ENCODE measurements at places on chromosomes 7 and 10.
A peak's percentile ranks its signal among the peaks of the same experiment; 100 is the strongest.

DNA sequence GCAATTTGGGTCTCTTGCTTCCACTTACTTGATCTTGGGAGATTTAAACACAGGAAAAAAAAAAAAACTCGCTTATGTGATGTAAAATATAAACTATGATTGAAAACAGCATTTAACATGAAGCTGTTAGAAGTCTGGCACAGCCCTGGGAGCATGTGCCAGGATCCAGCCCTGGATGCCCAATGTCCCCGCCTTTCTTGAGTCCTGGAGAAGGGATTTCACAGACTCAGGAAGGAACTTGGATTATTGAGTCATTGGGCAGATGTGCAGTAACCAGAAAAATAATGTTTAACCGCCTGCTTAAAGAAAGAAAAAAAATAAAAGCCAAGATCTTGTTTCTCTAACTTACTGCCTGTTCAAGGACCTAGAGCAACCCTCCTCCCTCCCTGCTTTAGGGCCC lies 3.7 kb upstream of the JCAD start:
- peak; percentile 79 for DNase-seq

DNA sequence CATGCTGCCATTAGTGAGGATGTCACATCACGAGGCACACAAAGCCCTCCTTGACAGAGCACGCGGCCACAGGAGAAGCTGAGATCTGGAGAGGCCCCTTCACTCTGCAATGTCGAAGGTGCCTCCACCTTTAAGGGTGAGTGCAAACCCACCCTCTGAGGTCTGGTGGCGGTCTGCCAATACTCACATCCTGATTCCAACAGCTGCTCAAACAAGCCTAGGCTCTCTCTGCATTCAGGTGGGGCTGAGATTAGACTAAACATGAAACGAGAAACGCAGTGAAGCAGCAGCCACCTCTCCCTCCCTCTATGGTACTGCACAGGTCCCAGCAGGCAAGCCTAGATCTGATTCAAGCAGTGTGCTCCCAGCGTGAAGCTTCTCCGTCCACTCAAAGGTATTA lies 151.8 kb downstream of the TCERG1L start:
- DNase-seq = no peak

GRCh38 chr10:26491276-26491675 lies 53.1 kb downstream of the APBB1IP start:
- no peak for DNase-seq

DNA sequence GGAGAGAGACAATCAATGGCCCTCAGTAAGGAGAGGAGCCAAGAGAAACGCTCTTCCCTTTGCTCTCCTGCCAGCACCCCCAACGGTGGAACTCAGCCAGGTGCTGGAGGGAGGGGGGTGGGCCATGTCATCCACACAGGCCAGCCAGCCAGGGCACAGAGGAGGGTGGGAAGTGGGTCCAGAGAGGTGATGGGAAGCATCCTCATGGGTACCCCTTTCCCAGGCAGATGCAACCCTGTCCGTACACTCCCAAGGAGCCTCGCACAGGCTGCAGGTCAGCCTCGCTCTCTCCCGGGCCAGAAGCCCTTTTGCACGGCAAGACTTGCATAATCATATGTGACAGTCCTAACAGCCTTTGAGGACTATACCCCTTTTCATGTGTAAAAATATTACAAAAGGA lies 142.0 kb upstream of the NAMPT start:
- DNase-seq = no peak

DNA sequence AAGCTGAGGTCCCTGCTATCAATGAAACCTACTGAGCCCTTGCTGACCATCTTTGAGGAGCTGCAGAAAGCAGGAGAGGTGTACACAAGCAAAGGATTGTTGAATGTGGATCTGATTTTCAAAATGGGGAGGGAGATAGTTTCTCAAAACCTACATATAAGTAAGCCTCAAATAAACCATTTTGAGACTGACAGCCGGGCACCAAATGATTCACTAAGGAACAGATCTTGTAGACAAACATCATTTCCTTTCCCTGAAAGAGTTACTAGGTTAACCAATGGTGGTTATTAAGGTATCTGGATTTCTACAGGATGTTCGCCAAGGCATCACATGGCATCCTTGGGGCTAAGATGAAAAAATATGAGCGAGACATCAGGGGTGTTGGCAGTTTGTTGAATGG lies 24.5 kb upstream of the RHOBTB1 start:
- DNase-seq = no peak

- DNase-seq = no peak
Measured at GRCh38 chr7:77368974-77369373, 47.2 kb downstream of the GSAP start.

DNA sequence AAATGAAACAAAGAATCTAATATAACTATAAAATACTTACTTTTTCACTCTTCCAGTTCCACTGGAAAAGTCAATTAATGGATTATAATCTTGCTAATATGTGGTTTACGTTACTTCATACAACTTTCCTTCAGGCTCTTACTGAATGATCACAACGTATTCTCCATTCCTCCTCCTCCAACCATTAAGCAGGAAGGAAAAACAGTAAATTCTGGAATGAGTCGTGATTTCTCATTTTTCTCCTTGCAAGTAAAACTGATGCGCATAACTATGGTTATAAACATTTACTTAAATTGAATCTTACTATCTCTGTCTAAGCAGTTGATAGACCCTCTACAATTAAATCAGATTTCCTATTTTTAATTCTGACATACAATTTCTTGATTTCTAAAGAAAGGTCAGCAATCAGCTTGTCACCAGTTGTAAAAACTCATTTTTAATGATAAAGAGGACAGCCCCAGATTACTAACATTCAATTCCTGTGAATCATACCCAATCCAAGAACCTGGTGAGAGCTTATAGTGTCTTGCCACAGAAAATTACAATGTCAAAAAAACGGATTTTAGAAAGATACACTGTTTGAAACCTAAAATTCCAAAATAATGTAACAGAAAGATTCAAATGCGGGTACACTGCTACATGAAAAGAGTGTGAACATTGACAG lies 64.3 kb downstream of the EZH2 start:
- DNase-seq = no peak

DNA sequence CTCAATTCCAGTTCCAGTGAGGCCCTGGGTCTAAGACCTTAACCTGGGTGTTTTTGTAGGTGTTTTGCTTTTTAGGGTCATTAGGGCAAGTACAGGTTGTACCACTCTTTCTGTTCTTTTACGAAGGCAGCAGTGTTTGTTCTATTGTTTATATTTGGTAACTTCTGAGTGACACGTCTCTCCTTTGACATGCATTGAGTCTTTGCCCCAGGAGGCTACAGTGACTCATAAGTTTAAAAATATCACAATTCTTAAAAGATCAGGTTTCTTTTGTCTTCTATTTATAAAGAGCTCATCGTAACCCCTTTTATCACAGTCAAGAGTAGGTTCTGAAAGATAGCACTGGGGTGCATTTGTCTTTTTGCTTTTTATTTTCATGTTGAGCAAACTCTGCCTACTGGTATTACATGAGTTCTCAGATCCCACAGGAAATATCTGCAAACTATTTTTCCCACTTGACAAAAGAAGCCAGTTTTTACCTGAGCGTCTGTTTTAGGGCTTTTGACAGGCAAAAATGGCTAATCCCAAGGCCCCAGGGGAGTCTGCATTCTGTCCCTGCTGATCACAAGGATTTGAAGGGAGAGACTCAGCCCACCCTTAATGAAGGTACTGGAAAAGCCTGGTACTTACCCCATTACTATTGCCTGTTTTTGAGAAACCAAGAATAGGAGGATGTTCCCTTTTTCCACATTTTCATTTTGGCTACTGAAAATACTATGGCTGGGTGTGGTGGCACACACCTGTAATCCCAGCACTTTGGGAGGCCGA lies 7.9 kb downstream of the NUDT13 start:
- DNase-seq = no peak
